ENCODE measurements at places on chromosomes 5 and 9. TPM values are rescaled to one million over a fixed set of nuclear protein-coding genes. Genes with fewer than 3 reads are reported as not detected.

Gene GABRA6
- total RNA-seq = not detected

Gene MSX2
- 2.2 TPM for total RNA-seq

Gene CYSRT1
- total RNA-seq = not detected

Gene GPX8
- total RNA-seq = 201 TPM

Gene OR13C2
- total RNA-seq = not detected

Gene AGXT2
- not detected for total RNA-seq

Gene FST
- total RNA-seq = 141 TPM

Gene CD74
- 0.18 TPM for total RNA-seq

Gene S1PR3
- total RNA-seq = 31.1 TPM

Gene NIM1K
- 0.56 TPM for total RNA-seq

Gene REEP2
- total RNA-seq = 12.4 TPM

Gene PLPP1
- total RNA-seq = 24.7 TPM

Gene SLC22A4
- total RNA-seq = 2.8 TPM

Gene TICAM2
- total RNA-seq = 4.3 TPM

Gene SLC26A2
- 12.8 TPM for total RNA-seq

Gene PAIP2
- 41.9 TPM for total RNA-seq

Gene CDH18
- total RNA-seq = 1.1 TPM

Gene CCDC180
- total RNA-seq = 0.90 TPM

Gene AQP3
- 3.3 TPM for total RNA-seq

Gene ELAVL2
- total RNA-seq = 0.28 TPM

Gene SEMA6A
- total RNA-seq = 0.36 TPM

Gene ACSL6
- total RNA-seq = not detected

Gene NAIF1
- 8.3 TPM for total RNA-seq

Gene GPR151
- total RNA-seq = not detected

Gene ANXA2R
- 1.3 TPM for total RNA-seq

Gene SHC3
- total RNA-seq = 13.9 TPM

Gene ECSCR
- 3.1 TPM for total RNA-seq

Gene MARCHF11
- not detected for total RNA-seq

Gene GADD45G
- total RNA-seq = not detected

Gene TBC1D13
- 9.1 TPM for total RNA-seq

Gene TMEM215
- total RNA-seq = not detected

Gene SLC6A18
- not detected for total RNA-seq

Gene IFNA13
- not detected for total RNA-seq

Gene HTR4
- total RNA-seq = not detected

Gene HEMGN
- not detected for total RNA-seq

Gene NUTM2G
- total RNA-seq = not detected

Gene INSL6
- not detected for total RNA-seq

Gene ADGRD2
- total RNA-seq = not detected

Gene SPATA9
- total RNA-seq = 0.83 TPM

Gene PPP2R2B
- total RNA-seq = not detected

Gene LURAP1L
- 6.1 TPM for total RNA-seq

Gene GLRX
- total RNA-seq = 142 TPM

Gene CHSY3
- total RNA-seq = 1.4 TPM

Measured in IMR-90 (cell line).